Stimulated activated CD4-positive, alpha-beta T cell treated with anti-CD3 and anti-CD28 coated beads, Interleukin-15, amount 100 ng/mL, for 48 hours (primary cell): ENCODE measurements at places on chromosomes 11 and 22.

GRCh38 chr11:115459563-115459962 lies 44.7 kb downstream of the CADM1 start:
- no peak for DNase-seq

DNA sequence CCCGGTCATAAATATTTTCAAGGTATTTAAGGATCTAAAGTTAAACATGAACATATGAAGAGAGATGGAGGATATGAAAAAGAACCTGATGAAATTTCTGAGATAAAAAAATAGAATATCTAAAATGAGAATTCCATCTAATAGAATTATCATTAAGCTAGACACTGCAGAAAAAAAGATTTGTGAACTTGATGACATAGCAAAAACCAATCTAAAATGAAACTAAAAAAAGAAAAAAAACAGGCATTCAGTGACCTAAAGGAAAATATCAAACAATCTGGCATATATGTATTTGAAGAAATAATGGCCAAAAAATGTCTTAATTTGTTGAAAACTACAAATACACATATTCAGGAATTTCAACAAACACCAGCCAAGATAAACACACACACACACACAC lies 81.6 kb upstream of the ZC3H12C start:
- DNase-seq = no peak

GRCh38 chr22:17862646-17863181 lies 88.4 kb upstream of the BID start:
- no peak for DNase-seq

- no peak for DNase-seq
Observed at GRCh38 chr22:23673050-23673620, 17.7 kb upstream of the RGL4 start.

DNA sequence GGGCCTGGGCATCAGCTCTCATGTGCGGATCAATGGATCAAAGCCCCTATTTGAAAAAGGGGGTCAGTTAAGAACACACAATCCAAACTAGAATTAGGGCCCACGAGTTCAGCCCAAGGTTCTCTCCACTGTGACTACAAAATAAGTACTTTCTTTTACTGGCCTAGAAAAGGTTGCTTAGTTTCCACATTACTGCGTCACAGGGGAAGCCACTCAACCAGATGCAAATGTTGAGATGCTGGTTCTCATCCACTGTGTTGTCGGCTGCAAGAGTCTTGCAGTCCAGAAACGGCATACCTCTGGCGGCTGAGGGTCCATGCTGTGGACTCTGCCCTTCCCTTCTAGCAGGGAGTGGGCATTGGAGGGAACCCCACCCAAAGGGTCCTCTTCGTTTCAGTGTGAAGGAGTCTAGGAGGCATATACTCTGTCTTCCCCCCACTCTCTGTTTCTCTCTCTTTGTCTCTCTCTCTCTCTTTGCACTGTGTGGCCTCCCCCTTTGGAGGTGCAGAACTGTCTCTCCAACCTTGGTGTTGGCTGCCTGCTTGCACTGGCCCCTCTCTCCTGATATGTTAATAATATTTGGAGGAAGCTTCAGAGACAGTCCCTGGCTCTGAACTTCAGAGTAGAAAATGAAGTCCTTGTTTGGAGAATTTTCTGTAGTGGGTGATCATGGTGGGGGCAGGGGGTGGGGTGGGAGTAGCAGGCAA lies 99.0 kb upstream of the NNMT start:
- no peak for DNase-seq

- DNase-seq = no peak
Observed at GRCh38 chr22:46833228-46833627, 70.8 kb downstream of the TBC1D22A start.

GRCh38 chr22:37818409-37819104 lies 4.6 kb upstream of the GALR3 start:
- DNase-seq = peak; percentile 53

DNA sequence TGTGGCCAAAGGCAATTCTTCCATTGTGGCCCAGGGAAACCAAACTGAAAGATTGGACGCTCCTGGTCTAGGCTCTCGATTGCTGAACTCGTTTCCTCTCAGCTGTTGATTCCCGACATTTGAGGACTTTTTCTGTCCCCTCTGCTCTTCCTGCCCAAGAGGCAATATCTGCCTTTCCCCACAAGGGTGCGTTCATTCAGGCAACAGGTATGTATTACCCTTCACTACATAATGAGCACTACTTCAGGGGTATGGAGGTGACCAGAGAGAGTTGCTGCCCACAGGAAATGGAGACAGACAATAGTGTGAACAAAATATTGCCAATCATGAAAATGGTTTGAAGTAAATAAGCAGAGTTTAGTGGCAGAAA lies 8.2 kb downstream of the PTH start:
- DNase-seq = no peak
